ENCODE measurements at places on chromosomes 11 and 22.

DNA sequence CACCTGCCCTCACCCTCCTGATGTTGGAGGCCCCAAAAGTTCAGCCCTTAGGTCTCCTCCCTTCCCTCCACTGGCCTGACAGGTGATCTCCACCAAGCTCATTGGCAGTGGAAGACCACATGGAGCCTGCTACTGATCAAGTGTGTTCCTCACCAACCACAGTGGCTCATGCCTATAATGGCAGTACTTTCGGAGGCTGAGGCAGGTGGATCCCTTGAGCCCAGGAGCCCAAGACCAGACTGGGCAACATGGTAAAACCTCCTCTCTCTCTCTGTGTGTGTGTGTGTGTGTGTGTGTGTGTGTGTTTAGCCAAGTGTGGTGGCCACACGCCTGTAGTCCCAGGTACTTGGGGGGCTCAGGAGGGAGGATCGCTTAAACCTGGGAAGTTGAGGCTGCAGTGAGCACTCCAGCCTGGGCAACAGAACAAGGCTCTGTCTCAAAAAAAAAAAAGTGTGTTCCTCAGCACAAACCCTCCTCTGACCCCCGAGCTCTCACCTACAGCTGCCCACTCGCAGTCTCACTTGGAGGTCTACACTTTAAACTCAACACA is 4.3 kb upstream of the YPEL1 start:
- DNase-seq, result no peak

DNA sequence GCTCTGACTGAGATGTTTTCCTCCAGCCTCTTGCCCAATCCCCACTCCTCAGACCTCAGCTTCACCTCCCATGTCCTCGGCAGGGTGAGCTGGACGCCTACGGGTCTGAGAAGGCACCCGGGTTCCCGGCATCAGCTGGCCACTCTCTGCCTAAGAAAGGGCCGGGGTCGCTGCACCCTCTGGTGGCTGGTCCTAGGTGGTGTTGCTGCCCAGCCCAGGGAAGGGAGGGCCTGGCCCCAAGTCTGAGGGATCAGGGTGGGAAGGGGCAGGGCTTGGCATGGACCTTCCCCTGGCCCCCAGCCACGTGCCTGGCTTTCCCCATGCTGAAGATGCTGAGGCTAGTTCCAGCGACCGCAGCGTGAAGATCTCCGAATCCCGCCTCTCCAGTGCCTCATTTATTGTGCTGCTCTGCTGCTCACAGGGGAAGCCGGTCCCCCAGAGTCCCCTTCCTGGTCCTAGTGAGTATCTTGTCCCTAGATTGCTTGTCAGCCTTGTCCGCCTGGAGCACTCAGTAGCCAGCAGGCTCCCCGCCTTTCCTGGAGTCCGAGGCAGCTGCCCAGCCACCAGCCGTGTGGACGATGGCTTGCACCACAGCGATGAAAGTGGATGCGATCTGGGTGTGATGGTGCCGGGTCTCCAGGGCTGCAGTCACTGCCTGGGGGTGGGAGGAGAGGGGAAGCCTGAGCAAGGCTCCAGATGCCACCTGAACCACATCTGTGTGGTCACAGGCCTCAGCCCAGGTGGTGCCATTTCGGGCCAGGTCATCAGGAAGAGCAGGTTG is 2.9 kb upstream of the GGT5 start:
- no peak for DNase-seq

GRCh38 chr22:31734512-31734911 is 15.4 kb downstream of the PRR14L start:
- DNase-seq, result no peak

- no peak for DNase-seq
These were observed 128.7 kb upstream of the C11orf58 start for GRCh38 chr11:16609769-16610168.

- no peak for DNase-seq
These were observed 6.9 kb downstream of the OR10V1 start for GRCh38 chr11:59706518-59707285.

- no peak for DNase-seq
These were observed 47.8 kb downstream of the ARHGAP42 start for GRCh38 chr11:100734743-100735527.

DNA sequence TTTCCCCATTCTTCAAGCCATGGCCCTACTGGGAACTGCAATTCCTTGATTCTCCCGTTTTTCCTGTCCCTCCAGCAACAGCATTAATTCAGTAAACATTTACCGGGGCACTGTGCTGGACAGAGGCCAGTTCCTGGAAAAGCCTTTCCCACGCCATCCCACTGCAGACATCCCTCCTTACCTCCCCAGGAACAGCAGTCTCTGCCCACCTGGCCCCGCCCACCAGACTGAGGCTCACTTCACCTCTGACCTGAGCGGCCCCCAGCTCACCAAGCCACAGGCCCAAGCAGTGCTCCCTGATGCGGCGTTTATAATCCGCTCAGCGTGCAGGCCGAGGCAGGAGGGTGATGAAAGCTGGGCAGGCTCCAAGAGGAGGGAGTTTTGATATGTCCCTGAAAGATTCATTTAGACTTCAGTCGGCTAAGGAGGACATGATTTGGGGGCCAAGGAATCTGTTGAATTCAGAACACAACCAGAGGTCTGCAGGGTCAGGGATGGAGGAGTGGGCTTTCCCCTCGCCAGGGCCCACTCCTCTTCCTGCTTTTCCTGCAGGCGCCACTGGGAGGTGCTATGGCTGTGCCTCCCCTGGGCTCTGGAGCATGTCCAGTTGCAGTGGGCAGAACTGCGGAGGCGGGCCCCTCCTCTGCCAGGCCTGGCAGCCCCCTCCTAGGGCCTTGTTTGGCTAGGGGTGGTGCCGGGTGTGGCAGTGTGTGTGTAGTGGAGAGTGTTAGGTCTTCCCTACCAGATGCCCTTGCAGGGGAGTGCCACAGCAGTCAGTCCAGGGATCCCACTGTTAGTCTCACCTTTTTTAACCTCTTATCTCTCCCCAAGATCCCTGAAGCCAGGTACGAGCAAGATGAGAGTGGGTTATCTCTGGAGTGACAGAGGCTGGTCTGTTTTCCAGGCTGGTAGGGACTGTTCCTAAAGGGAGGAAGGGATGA is 1.4 kb upstream of the TAGLN start:
- DNase-seq, result no peak

DNA sequence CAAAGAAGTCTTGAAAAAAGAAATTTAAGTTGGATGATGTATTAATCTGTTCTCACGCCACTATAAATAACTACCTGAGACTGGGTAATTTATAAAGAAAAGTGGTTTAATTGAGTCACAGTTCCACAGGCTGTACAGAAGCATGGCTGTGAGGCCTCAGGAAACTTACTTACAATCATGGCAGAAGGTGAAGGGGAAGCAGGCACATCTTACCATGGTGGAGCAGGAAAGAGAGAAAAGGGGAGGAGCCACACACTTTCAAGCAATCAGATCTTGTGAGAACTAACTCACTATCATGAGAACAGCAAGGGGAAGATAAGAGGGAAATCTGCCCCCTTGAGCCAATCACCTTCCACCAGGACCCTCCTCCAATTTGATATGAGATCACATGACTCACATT is 65.7 kb upstream of the AMOTL1 start:
- DNase-seq, result no peak

- DNase-seq, result peak; percentile 47
These were observed 29.9 kb upstream of the MALAT1 start for GRCh38 chr11:65468874-65469333.

DNA sequence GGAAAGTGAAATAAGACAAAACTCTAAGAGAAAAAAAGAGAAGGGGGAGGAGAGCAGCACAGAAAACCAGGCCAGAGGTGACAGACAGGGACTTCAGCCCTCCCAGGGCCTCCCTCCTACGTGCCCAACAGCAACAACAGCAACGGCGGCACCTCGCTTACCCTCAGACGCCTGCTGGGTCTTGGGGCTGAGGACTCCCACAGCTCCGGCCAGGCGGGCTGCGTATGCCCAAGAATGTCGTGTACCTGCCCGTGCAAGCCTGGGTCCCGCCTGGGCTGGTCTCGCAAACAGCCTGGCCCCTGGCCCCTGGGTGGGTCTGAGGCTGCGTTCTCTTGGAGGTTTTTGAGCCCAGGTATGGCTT is 30.5 kb downstream of the ARAP1 start:
- no peak for DNase-seq

DNA sequence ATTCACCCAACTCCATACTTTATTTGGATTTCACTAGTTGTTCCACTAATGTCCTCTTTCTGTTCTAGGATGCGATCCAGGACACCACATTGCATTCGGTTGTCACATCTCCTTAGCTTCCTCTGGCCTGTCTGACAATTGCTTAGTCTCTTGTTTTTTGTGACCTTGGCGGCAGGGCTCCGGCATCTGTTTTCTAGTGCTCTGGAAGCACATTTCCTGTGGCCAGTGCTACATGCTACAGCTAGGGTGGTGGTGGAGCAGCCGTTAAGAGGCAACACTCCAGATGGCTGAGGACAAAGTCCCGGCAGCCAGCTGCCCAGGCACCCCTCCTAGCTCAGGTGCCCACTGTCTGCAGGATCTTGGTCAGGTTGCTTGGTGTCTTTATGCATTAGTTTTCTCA is 6.8 kb downstream of the STX3 start:
- no peak for DNase-seq

DNA sequence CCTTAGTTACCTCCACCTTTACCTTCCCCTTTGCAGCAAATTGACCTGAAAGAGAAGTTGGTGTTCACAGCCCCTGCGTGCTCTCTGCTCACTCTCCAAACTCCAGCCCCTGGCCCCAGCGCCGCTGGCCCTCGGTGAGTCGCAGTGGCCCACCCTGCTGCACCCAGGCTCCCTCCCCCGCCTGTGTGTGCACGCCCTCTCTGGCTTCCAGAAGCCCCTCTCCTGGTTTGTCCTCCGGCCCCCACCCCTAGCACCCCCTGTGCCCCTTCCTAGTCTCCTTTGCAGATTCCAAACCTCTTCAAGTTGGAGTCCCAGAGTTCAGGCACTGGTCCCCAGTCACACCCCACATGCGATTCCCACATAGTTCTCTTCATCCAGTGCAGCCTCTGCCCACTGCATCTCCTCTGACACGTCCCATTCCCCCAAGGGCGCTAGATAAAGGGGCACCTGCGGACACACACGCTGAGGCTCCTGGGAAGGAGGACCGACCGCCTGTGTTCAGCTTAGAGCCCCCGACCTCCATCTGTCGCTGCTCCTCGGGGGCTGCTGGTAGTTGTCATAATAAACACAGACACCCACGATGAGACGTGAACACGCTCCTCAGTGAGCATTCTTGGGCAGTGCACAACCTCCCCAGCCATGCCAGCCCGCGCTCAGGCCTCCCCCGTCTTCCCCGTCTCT is 1.5 kb upstream of the PHRF1 start:
- DNase-seq, result no peak

- DNase-seq, result no peak
These were observed 547.0 kb downstream of the TBC1D22A start for GRCh38 chr22:47309476-47309875.

GRCh38 chr11:77449060-77449521 is 24.8 kb downstream of the PAK1 start:
- DNase-seq, result no peak

DNA sequence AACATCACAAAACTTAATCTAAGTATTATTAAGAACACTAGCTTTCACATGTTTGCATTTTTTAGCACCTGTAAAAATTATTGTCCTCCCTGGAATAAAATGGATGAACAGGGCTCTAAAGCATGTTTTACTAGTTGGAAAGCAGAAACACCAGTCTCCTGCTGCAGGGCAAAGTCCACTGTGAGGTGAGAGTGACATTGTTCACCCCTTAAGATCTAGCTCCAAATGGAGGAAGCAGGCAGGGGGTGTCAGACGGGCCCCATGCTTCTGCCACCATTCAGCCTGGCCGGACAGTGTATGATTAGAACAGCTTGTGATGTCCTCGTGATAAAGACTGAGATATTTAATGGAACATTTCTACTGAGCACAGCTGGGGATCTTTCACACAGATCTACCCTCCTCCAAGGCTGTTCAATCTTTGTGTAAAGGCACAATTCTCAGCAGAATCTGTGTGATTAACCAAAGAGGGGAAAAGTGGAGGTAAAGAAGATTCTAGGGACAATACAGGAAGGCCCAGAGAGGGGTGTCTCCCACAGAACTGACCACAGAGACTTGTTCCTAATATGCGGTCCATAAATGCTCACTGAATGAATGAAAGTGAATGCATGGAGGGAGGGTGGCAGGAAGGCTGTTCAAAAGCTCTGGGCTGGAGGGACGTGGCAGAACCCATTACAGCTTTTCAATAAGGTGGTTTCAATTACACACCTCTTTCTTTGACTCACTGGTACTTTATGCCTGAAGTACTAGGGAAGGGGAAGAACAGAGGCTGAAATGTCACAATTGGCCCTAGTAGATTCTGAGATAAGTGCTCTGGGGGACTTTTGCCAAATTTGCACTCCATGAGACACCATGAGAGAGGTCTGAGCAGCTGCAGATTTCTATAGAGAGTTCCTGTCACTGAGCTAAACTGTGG is 239.1 kb upstream of the ARHGAP20 start:
- DNase-seq, result peak; percentile 79

DNA sequence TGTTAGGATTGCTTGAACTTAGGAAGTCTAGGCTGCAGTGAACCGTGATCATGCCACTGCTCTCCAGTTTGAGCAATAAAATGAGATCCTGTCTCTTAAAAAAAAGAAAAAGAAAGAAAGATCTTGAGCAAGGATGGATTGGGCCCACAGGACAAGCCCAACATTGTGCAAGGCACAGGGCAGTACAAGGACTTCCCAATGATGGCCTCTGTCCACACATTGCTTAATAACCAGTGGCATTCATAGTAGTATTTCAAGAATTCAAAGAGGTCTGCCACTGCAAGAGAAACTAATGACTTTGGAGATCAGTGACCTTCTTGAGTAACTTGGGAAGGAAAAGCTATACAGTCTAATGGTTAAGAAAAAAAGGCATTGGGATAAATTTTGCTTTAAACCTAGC is 44.6 kb downstream of the SEZ6L start:
- DNase-seq, result no peak

- DNase-seq, result no peak
These were observed 877.3 kb downstream of the BRD1 start for GRCh38 chr22:48950151-48950915.

GRCh38 chr22:27452922-27453321 is 348.6 kb downstream of the MN1 start:
- no peak for DNase-seq

DNA sequence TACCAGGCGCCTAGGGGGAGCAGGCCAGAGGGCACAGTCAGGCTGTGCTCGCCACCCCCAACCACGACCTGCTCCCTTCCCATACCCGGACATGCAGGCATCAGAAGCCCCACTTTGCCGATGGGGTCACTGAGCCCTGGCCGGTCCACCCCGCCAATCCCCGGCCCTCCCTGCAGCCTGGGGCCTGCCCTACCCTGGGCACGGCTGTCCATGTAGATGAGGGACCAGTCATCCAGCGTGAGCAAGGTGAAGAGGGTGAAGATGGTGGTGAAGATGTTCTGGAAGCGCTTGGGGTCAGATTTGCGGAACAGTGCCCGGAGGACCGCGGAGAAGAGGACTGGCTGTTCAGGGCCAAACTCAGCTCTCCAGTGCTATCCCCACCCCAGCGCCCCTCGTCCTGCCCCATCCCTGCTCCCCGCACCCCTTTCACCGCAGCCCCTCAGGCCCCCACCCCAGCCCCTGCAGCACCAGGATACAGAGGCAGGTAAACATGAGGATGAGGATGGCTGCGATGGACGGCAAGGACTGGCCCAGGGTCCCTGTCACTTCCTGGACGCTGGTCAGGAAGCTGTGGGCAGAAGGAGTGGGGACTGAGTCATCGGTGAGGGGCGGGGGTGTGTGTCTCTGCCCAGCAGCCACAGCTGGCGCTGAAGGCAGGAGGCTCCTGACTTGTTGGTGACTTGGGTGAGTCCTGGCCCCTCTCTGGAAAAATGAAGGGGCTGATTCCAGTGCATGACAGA is 5.5 kb downstream of the CATSPER1 start:
- no peak for DNase-seq
